Stimulated activated CD8-positive, alpha-beta memory T cell treated with anti-CD3 and anti-CD28 coated beads, Interleukin-15, amount 100 ng/mL, for 1 hour (primary cell): ENCODE measurements at places on chromosomes 4 and X.

DNA sequence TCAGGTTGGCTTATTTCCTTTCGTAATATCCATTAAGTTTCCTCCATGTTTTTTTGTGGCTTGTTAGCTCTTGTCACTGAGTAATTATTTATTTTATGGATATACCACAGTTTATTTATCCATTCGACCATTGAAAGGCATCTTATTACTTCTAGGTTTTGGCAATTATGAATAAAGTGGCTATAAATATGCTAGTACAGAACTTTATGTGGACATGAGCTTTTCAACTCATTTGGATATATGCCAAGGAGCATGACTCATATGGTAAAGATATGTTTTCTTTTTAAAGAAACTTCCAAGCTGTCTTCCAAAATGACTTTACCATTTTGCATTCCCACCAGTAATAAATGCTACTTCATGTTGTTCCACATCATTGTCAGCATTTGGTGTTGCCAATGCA, 803.6 kb downstream of the GLUD2 start:
- no peak for DNase-seq

- no peak for DNase-seq
Observed at GRCh38 chr4:172411149-172411548, 597.9 kb downstream of the GALNTL6 start.

- DNase-seq, result no peak
Observed at GRCh38 chr4:22030307-22030706, 81.7 kb upstream of the KCNIP4 start.

DNA sequence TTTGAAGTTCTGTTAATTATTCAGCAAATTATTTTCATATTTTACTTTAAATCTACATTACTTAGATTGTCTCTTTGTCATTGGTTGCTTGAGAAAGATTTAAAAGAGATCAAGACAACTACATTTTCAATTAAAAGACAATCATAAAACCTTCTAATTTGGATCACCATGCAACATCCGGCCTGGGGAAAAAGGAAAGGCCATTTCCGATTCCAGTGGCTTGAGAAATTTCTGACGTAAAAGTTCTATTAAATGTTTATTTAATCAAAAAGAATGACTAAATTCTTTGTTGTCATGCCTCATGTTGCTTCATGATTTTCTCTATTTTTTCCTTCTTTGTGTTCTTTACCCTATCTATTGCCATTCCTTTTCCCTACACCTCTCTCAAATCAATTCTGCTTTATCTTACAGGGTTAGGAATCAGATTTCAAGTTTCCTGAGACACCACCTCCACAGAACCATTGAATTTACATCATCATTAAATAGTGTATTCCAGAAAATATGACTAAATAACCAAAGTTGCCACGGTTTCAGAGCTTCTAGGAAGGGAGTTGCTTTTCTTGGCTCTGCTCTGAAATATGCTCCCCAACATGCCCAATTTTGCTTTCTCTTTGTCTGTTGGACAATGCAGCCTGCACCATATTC, 124.6 kb upstream of the ACSL4 start:
- no peak for DNase-seq

DNA sequence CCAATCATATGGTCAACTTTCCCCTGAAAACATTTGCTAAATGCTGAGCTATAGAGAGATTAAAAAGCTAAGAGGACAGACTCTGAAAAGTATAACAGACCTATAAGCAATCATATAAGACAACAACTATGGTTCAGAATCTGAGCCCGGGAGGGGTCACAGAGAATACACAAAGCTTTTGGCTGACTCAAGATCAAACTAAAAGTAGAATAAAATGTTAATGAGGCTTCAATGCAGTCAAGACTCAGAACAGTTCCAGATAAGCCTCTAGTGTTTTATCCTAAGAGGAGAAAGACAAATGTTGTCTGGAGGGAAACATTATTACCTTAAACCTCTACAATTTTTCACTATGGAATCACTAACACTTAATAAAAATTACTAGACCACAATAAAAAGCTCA, 175.4 kb upstream of the VEGFC start:
- no peak for DNase-seq

DNA sequence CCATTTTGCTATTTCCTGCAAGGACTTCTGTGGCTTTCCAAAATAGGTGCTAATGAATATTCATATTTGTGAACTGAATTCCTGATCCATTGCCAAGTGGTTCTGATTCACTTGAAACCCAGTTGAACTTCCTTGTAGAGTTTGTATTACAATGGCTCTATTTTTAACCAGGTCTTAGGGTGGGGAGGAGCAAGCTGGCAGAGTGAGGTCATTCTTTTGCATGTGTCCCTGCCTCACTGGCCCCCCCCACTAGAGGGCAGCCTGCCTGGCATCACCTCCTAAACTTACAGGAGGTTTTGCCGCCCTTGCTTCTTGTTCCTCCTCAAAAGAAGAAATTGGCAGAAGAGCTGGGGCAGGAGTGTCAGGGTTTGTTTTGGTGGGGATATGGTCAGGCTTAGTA, 10.5 kb downstream of the PTTG2 start:
- DNase-seq, result peak; percentile 33

GRCh38 chr4:148330161-148330560, 112.1 kb downstream of the NR3C2 start:
- DNase-seq, result no peak

DNA sequence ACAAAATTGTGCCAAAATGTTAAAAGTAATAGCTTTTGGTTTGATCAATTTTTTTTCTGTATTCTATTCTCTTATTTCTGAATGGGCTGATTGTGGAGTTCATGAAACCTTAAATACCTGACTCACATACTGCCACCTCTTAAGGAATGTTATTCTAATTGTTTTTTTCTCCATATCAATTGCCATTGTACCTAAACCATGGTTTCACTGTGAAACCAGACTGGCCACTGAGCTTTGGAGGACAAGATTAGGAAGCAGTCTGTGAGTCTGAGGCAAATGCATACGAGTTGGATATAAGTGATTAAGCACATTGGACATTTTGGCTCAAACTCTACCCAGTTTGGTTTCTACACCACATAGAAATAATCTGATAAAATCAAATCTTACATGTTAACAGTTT, 184.0 kb downstream of the IQCM start:
- DNase-seq, result no peak
